ENCODE measurements at places on chromosomes 5 and 9. TPM values are rescaled to one million over a fixed set of nuclear protein-coding genes. Genes with fewer than 3 reads are reported as not detected.

Gene PCDHB7
- total RNA-seq, result 0.40 TPM

Gene IPO11
- 17.5 TPM for total RNA-seq

Gene GPR151
- total RNA-seq, result not detected

Gene HAVCR2
- 3.1 TPM for total RNA-seq
